ENCODE measurements at places on chromosomes 12 and 14. TPM values are rescaled to one million over a fixed set of nuclear protein-coding genes. Genes with fewer than 3 reads are reported as not detected.

The LTBR gene
- 2.1 TPM for total RNA-seq

The AKAP3 gene
- 2.1 TPM for total RNA-seq

The GPRC5A gene
- 0.24 TPM for total RNA-seq

The CAPRIN2 gene
- 10.3 TPM for total RNA-seq

The PTPRQ gene
- total RNA-seq: not detected

The ABCD4 gene
- total RNA-seq: 41.4 TPM

DNA sequence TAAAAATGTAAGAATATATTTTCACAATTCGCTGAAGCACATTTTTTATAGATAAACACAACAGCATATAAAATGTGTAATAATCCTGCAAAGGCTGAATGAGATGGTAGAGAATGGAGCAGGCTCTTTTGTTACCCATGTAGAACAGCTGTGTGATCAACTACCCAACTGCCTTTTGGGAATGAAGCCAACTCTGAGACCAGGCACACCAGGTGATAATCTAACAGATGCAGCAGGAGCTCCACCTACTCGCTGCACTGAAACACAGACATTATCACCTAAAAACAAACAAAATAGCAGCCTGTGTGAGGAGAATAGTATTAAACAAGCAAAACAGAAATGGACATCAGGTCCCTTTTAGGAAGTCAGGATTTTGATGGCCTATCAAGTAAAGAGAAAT is 183.3 kb downstream of the CCDC59 start:
- no peak for DNase-seq

DNA sequence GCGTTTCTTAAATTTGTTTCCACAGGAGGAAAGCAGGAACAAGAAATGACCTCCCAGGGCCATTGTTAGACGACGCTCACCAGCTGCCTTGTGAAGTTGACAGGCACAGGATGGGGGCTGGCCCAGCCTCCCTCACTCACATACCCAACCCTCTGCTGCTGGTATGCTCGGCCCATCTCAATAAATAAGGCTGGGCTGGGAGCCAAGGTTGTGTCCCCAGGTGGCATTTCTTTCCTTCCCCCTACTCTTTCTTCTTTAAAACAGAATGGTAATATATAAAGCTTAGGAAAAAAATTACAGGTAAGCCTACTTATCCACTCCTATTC is 93.0 kb downstream of the ACTN1 start:
- DNase-seq: peak; percentile 1

GRCh38 chr14:45038256-45038655 is 45.7 kb upstream of the PRPF39 start:
- no peak for DNase-seq

- no peak for DNase-seq
These were observed 21.9 kb upstream of the MAGOHB start for GRCh38 chr12:10635306-10635705.

DNA sequence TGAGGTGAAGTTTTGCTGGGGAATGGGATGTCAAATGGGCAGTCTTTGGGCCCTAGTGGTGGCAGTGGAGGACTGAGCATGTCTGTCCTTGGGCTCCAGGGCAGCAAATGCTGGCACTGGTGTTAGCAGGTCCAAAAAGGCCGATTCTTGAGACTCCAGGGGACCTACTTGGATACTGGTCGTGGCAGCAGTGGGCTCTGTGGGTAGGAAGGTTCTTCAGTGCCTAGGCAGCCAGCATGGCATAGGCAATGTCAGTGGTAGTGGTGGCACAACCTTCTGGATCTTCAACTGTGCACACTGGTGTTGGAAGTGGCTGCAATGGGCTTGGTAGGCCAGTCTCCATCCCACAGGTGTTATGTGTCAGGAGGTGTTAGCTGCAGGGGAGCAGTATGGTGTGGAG is 334.7 kb upstream of the KITLG start:
- no peak for DNase-seq

GRCh38 chr14:39233680-39234326 is at the start of gene MIA2:
MIA2 (plus strand) TSS chr14:39233915; CDS start chr14:39234115, 200 bp downstream.
- no peak for DNase-seq

DNA sequence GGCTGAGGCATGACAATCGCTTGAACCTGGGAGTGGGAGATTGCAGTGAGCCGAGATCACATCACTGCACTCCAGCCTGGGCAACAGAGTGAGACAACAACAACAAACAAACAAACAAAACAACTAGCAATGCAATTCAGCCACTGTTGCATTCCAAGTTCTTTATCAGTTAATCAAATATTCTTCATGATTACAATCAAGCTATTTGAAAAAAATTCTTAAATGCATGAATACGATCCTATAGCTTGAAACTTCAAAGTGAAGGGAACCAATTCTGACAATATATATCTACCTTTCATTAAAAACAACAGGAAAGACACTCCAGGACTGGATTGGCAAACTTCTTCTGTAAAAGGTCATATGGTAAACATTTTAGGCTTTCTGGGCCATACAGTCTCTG is 31.3 kb upstream of the OTX2 start:
- no peak for DNase-seq

DNA sequence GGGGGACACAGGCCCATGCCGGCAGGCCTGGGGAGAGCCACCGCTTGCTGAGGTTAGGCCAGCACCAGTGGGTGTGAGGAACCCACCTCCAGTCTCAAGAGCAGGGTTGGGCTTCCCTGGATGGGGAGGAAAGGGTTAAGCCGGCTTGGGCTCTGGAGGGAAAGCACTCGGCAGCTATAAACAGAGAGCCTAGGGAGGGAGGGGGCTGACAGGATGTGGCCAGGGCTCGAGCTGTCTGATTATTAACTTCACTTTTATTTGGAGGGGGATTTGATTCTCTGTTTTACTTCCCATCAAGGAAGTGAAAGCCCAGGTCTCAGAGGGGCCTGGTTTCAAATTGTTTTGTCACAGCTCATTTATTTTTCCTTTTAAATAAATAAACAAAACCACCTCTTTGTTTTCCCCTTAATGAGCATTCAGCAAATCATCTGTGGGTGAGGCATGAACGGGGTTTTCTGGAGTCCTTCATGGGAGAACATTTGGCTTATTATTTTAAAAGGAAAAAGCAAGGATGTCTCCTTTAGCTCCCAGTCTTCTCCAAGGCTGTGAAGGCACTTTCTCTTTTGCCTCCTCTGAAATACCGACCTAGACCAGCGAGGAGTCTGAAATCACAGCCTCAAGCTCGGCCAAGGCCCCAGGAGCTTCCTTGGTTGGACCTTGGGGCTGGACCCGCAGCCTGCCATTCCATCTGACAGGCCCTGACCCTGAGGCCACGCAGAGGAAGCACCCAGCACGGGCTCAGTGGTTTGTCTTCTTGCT is 21.9 kb upstream of the ZFP36L1 start:
- peak; percentile 80 for DNase-seq

DNA sequence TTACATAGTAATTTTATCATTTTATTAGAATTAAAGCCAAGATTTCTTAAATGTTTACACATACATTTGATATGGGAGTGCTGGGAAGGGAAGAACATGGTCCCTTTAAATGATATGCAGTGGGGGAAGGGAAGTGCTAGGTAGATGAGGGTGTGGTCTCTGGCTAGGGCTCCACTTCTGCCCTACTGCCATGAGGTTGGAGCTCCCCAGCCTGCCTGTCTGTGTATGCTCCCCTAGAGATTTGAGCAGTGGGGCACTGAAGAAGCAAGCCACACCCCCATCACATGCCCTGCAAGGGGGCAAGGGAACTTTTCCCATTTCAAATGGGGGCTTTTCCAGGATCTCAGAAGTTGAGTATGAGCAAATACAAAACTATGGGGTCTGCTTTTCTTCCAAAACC is 25.5 kb downstream of the CLECL1 start:
- peak; percentile 34 for DNase-seq

GRCh38 chr14:45891417-45892080 is 638.5 kb upstream of the MIS18BP1 start:
- no peak for DNase-seq

DNA sequence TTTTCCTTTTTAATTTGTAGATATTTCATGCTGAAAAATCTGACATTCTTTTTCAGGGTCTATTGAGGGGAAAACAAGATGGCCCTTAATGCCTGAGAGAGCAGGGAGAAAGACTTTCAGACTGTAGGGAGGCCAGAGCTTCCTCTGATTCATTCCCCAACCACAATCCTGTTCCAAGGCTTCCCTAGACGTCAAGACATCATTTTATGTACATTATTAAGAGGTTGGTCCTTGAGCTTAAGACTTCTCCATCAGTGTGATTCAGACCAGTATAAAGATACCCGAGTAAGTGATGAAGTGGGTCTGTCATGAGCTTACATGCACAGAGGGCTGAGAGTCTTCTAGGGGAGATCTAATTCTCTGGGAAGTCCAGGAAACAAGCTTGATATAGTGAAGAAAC is 57.3 kb downstream of the AVPR1A start:
- DNase-seq: no peak

- no peak for DNase-seq
These were observed 25.3 kb downstream of the GNS start for GRCh38 chr12:64733857-64734256.

- DNase-seq: no peak
These were observed 10.7 kb downstream of the PKP2 start for GRCh38 chr12:32885831-32886230.

DNA sequence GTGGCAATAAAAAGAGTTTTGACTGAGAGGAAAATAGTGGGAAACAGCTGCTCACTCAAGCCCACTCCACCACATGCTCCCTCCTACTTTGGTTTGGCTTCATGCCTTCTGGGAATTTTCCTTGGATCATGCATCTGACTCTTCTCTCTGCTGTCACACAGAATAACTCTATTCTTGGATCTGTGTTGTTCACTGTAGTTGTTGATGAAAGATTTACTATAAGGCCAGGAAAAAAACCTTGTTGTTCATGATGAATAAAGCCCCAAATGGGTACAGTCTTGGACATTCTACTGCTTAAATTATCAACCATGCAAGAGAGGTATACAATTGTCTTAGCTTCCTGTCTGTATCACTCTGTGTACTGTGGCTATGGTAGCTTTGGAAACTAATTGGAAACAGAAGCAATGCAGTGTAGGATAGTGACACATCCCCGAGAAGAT is 70.5 kb downstream of the TMX1 start:
- no peak for DNase-seq

DNA sequence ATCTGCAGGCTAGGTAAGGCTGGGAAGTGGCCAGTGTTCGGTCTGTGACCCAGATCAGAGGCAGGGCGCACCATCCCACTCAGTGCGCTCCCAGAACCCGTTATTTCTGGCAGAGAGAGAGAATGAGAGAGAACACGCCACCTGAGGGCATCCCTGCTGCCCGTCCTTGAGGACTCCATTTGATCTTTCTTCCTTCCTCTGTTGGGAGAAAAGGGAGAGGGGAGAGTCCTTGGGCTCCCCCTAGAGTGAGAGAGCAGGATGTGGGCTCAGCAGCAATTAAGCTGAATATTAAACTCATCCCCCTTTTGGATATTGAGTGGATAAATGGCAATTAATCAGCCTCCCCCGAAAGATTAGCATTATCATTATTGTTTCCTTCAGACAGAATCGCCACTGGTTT is 70.6 kb downstream of the IFT43 start:
- DNase-seq: no peak

GRCh38 chr12:94112121-94112520 is 36.3 kb upstream of the PLXNC1 start:
- no peak for DNase-seq

GRCh38 chr14:85762526-85762925 is 232.6 kb downstream of the FLRT2 start:
- DNase-seq: no peak

DNA sequence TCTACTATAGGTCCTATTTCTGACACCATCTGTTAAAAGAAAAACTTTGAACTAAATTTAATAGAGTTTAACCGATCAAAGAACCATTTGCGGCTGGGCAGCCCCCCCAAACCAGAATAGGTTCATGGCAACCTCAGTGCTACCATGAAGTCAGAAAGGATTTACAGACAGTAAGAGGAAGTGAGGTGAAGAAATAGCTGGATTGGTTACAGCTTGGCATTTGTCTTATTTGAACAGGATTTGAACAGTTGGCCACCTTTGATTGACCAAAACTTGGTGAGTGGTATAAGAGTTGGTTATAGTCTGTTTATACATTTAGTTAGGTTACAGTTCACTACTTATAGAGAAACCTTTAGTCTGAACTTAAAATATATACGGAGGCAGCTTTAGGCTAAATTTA is 88.9 kb downstream of the TXNDC16 start:
- no peak for DNase-seq

- no peak for DNase-seq
These were observed 6.1 kb downstream of the SPRING1 start for GRCh38 chr12:116731801-116732200.

GRCh38 chr14:73612339-73613045 is at the start of gene ACOT6:
ACOT6 (plus strand) TSS chr14:73612517; CDS start chr14:73612572, 55 bp downstream.
- DNase-seq: peak; percentile 58

GRCh38 chr14:65824285-65824977 is 411.9 kb downstream of the FUT8 start:
- DNase-seq: peak; percentile 78

- peak; percentile 80 for DNase-seq
These were observed 9.0 kb downstream of the DMAC2L start for GRCh38 chr14:50321009-50321660.

DNA sequence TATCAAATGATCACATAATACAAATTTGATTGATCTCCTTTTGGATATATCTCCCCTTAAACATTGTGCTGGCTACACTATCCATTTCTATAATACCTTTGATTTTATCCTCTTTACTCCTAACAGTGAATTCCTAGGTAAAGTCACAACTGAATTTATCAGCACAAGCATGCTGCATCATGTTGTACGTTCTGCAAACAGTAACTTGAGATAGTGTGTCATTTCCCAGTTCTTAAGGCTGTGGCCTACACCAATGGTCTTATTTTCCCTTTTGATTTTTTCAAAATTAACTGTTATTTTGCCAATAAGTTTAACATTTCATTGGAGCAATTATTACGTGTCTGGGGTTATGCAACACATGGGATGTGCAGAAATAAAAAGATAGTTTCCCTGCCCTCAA is 24.8 kb downstream of the PRKCH start:
- no peak for DNase-seq

GRCh38 chr12:46450279-46450748 is 77.7 kb upstream of the SLC38A2 start:
- peak; percentile 34 for DNase-seq

DNA sequence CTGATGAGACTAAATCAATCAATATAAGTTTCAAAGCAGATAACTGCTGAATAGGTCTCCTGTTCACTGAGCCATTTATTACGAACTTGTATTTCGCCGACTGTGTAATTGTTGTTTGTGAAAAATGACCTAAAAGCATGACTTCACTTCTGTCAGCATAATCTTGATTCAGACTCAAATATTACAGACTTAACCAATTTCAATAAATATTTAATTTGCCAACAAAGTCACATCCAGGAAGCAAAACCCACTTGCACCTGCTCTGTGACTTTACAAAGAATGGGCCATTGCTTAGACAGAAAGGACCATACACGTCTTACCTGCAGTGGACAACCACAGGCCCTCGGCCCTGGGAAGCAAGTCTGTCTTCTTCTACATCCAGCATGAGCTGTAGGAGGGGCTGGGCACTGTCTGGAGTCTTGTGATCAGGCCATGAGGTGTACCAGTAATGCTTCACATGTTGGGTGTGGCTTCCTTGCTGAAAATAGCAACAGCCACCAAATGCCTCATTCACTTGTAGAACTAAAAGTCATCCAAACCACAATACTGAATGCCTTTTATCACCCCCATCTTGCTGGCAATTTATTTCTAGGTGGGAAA is 23.5 kb upstream of the PTPRB start:
- DNase-seq: no peak

Data from activated naive CD4-positive, alpha-beta T cell treated with anti-CD3 and anti-CD28 coated beads for 36 hours (primary cell).